ENCODE measurements at places on chromosomes 3 and 15.

- no peak for DNase-seq
Measured at GRCh38 chr15:100683434-100683833, 81.0 kb downstream of the ASB7 start.

DNA sequence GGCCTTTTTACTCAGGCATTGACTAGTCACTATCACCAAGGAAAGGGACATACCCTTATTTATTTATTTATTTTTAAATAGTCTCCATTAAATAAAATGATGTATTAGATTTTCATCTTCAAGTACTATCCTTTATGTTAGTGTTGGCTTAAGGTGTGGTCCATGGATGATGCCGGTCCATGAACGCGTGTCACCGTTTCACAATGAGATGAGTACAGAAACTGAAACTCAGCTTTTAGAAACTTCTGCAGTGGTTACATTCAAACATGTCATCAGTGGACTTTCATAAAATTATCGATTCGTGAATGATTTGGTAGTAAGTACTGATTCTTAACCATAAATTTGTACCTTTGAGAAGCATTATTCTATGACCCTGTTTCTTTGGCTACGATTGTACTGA lies 166.6 kb downstream of the SATB1 start:
- no peak for DNase-seq

DNA sequence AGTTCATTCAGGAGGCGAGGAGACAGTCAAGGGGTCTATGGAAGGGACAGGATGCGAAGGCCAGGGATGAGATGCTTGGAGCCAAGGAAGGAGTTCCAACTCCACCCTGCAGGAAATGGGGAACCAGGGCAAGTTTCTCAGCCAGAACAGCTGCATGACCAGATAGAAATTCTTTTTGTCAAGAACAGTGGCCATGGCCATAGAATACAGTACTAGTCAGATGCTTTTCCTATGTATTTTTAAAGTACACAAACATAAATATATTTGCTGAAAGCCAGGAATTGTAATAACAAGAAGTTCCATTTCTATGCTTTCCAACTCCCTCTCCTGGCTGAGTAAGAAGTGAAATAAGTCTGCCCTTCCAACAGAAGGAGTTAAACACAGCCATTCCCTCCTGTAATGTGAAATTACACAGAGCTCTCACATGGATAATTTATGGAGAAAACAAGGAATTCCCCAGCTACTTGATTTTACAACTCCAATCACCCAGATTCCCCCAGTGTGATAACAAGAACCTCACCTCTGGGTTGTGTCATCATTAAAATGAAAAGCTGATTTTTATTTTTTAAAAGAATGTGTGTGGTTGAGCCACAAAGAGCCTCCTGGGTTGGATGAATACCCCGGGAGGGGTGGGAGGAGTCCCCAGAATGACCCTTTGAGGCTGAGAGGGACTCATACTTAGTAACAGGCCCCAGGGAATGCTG lies 124.6 kb upstream of the ARHGEF3 start:
- DNase-seq: no peak

DNA sequence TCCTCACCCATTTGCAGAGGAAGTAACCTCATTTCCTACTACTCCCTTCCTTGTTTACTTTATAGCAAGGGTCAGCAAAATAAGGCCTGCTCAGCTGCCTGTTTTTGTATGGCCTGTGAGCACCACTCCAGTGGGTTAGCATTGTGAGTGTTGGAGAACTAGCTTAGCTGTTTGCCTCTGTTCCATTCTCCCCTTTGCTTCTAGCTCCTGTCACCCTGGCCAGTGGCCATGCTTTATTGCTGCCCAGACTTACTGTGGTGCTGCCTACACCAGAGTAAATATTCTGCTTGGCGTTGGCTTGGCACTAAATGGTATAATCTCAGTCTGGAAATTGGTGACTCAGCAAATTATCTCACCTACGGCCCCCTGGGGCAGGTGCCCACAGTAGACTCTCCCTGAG lies 8.8 kb downstream of the PDCD6IP start:
- DNase-seq: no peak

DNA sequence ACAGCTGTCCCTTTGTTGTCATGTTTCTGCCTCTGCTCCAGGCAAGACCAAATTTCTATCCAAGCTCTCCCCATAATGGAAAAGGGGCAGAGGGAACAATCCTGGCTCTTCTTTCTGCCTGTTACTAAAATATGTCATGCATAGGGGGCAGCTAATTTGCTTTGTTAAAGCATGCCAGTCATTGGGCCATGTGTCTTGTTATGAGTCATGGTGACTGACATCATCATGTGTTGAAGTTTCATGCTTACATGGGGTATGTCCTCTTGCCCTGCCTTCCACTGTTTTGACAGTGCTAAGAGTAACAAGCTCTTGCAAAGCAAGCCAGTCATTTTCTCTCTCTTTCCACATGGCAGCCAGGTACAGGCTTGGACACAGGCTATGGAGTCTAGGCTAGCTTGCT lies 268.9 kb downstream of the GABRB3 start:
- no peak for DNase-seq

GRCh38 chr15:90214553-90215196 lies 13.5 kb downstream of the SEMA4B start:
- no peak for DNase-seq

- DNase-seq: no peak
Measured at GRCh38 chr3:117632191-117632590, 922.6 kb downstream of the TUSC7 start.

All from stimulated activated CD8-positive, alpha-beta memory T cell treated with anti-CD3 and anti-CD28 coated beads, Interleukin-15, amount 100 ng/mL, for 4 hours (primary cell).